ENCODE measurements at places on chromosomes 5 and 9.

GRCh38 chr5:77402796-77403195 is 89.3 kb downstream of the WDR41 start:
- DNase-seq, result no peak

DNA sequence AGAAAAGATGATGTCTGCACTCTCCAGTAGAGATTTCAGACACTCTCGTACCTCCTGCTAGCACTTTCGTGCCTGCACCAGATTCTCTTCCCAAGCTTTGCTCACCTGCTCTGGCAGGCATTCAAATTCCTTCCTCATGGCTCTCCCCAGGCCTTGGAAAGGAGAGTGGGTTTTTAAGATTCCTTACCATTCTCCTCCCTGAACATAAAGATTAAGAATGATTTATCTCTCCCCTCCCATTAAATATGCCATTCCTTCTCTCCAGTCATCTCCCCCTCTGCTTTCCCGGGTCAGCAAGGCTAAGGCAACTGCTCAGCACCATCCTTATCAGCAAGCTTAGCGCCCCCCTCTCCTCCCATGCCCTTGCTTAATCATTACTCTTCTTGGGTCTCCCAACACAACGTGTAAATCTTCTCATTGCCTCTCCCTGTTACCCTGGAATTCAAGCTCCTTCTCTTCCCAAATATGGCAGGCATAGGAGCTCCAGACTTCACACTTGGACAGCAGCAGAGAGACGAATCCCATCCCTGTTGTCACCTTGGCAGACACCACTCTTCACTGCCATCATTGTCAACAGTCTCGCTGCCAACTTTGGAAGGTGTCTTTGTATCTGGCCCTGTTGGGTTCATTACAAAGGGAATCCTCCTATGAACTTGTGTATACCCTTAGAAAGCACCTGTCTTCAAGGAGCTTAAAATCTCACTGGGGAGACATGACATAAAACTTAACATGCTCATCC is 332.9 kb downstream of the SLIT3 start:
- no peak for DNase-seq

- no peak for DNase-seq
Observed at GRCh38 chr5:14182761-14183160, 39.6 kb downstream of the TRIO start.

GRCh38 chr9:110290001-110290400 is 33.7 kb upstream of the TXN start:
- DNase-seq, result no peak

DNA sequence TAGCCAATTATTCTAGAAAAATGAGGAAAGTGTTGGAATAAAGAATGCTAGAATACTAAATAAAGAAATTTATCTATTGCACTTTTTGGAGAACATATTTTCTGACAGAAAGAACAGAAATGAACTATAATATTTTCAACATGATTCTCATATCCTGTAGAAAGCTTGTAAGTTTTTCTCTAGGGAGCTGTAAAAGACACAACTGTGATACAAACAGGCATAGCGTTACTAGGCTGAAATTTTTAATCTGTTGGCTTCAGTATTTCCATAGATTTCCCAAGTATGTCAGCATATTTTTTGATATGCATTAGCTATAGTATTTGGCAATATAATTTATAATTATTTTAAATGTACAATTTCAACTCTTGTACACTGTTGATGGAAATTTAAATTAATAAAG is 31.3 kb downstream of the ANXA1 start:
- DNase-seq, result no peak

- no peak for DNase-seq
Observed at GRCh38 chr5:98516701-98517100, 256.8 kb upstream of the RGMB start.

- DNase-seq, result no peak
Observed at GRCh38 chr9:88773627-88774244, 217.5 kb upstream of the S1PR3 start.

- peak; percentile 16 for DNase-seq
Observed at GRCh38 chr9:75889977-75890471, 449 bp upstream of the PCSK5 start.

- DNase-seq, result no peak
Observed at GRCh38 chr5:149053072-149053695, 9.7 kb downstream of the SH3TC2 start.

DNA sequence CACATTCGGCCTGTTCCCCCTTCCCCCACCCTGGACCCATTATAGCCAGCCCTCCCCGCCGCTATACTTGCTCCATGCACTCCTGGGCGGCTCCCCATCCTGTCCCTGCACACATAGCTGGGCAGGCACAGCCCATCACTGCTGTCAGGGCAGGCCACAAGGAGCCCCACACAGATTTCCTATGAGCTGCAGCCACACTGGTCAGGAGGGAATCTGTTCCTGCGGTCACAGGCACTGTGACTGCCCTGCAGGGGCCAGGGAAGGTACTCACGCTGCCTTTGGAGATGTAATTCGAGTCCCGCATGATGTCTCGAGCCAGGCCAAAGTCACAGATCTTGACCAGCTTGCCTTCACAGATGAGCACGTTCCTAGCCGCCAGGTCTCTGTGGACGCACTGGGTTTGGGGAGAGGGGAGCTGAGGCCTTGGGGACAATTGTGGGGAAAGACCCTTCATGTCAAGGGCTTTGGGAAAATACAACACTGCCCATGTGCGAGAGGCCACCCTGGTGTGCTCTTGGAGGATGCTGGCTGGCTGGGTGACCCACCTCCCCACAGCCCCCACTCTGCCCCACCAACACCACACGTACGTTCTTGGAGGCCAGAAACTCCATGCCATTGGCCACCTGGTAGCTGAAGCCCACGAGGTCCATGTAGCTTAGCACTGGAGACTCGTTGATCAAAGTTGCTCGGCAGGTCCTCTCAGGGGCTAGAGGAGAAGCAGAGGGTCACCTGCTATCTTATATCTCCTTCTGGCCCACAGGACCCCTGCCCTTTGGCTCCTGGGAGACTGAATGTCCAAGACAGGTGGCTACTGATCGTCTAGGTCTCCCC is 34.5 kb upstream of the CSF1R start:
- no peak for DNase-seq

DNA sequence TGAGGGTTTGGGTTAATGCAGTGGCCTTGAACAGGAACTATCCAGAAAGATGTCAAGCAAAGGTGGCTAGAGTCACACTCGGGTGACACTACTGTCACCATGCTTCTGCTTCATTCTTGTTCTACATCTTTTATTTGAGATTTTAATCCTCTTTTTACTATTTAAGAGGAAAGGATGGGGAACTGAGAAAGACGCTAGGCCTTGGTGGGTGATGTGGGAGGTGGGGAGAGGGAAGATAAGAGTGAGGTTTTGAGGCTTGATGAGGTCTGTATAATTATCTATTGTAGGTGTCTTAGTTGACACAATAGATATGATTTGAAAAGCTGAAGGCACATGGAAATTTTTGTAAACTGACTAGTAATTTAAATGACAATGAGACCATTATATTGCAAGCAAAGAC is 3.5 kb upstream of the BASP1 start:
- no peak for DNase-seq

DNA sequence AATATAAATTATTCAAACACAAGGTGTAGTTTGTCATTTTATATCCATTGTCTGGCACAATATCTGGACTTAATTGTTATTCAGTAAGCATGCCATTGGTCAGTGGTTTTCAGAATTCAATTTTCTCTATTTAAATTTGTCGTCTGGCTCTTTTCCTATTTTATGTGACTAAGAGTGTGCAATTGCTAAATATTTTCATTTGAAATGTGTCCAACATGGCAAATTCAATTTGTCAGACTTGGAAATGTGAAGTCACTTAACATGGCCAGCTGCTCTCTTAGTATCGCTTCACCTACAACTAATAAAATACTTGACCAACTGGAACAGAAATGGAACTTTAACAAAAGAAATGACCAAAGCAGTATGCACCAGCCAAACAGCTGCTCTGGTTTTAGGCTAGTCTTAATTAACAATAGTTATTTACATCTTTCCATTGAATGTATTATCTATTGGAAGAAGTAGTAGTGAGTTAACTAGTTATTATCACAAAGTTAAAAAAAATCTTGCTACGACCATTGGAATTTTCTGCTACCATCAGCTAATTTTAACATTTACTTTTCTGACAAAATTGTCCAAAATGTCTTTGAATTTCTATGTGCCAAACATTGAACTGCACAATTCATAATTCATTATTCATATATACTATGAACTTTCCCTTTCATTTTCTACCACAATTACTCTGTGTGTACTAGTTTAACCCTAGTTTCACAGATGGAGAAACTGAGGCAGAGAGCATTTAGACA is 720.7 kb upstream of the FAM174A start:
- no peak for DNase-seq

GRCh38 chr5:152622628-152623027 is 217.5 kb upstream of the NMUR2 start:
- no peak for DNase-seq

GRCh38 chr9:14945351-14945750 is 35.1 kb upstream of the FREM1 start:
- no peak for DNase-seq

GRCh38 chr9:80922544-80922943 is 766.8 kb downstream of the TLE1 start:
- no peak for DNase-seq

DNA sequence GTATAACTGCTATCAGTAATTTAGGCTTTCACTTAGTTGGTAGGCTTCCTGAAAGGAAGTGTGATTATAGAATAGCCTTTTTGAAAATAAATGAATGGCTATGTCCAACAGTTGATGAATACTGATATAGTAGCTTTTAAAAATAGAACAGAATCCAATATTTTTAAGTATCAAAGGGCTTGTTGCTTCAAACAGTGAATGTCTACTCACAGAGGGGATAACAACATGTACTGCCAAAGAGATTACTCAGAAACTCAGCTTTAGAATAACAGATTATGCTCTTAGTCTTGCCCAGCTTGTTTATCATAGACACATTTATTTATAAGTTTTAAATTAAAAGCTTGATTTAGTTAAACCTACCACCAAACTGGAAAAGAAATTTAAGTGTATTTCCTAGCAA is 132.6 kb downstream of the XRCC4 start:
- no peak for DNase-seq

Measured in GM10248 (cell line).